Activated CD4-positive, alpha-beta T cell treated with anti-CD3 and anti-CD28 coated beads, Interleukin-2, amount 10 ng/mL, durations not matched to agents 24 days and 14 days (primary cell): ENCODE measurements at places on chromosomes 4 and X. TPM values are rescaled to one million over a fixed set of nuclear protein-coding genes. Genes with fewer than 3 reads are reported as not detected.

Gene DGAT2L6
- total RNA-seq: not detected in 2 replicates

Gene TCEAL1
- total RNA-seq: 3.2 and 3.8 TPM in 2 replicates

Gene CCSER1
- total RNA-seq: not detected in 2 replicates

Gene DCAF4L1
- 0.19 and 0.21 TPM in 2 replicates for total RNA-seq

Gene GBA3
- not detected in 2 replicates for total RNA-seq

Gene SHROOM3
- 0.02 and 0.05 TPM in 2 replicates for total RNA-seq

Gene H2BW2
- not detected in 2 replicates for total RNA-seq

Gene PLAC8
- 41.2 and 41.4 TPM in 2 replicates for total RNA-seq

Gene PNMA6A
- 0.70 and 1.2 TPM in 2 replicates for total RNA-seq

Gene RTL5
- 0.19 and 0.21 TPM in 2 replicates for total RNA-seq

Gene ZRSR2
- total RNA-seq: 20.0 and 20.3 TPM in 2 replicates

Gene TCEAL9
- total RNA-seq: 0.37 and 0.38 TPM in 2 replicates

Gene ERAS
- not detected in 2 replicates for total RNA-seq

Gene TASL
- total RNA-seq: 4.2 and 5.1 TPM in 2 replicates

Gene AKAP4
- total RNA-seq: not detected in 2 replicates

Gene KCNIP4
- total RNA-seq: not detected in 2 replicates

Gene SLC6A8
- 3.5 TPM in 2 replicates for total RNA-seq

Gene F9
- not detected in 2 replicates for total RNA-seq

Gene SMR3B
- not detected in 2 replicates for total RNA-seq

Gene GUCY1B1
- 0.37 and 0.66 TPM in 2 replicates for total RNA-seq

Gene GPR119
- not detected in 2 replicates for total RNA-seq

Gene PPP1R2C
- not detected in 2 replicates for total RNA-seq

Gene GAGE2A
- not detected in 2 replicates for total RNA-seq

Gene GAGE1
- not detected in 2 replicates for total RNA-seq
